Thyroid gland (tissue), 4 donors: ENCODE measurements at places on chromosomes 11 and 22.

DNA sequence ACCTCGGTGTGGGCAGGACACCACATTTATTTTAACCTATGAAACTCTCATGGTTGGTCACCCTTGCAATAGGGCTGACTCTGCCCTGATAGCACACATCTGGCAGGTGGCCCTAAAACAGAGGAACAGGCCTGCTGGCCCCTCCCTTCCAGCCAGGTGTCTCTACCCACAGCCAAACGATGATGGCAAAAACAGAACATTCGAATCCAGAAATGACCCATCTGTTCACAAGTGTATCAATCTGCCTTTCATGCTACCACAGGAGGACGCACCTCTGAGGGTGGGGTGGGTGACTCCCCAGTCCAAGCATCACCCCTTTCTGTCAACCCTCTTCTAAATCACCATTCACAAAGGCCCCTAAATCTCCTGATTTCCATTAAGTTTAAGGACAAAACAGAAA lies 118.1 kb downstream of the ETS1 start:
- DNase-seq, result no peak

DNA sequence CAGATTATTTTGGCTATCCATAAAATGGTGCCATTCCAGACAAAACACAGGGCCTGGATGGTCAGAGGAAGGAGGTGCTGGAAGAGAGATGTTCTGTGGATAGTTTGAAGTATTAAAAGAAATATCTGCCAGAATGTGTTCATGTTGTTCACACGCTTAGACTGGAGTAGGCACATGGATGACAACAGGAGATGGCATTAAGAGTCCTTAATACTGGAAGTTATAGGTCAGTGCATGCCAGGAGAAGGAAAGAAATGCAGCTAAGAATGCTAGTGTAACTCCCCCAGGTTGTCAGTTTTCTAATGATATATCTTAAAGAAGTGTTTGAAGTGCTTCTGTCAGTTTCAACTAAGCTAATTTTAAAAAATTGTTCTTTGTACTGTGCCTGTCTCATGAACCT lies 20.2 kb downstream of the KREMEN1 start:
- DNase-seq, result no peak

- no peak for DNase-seq
Observed at GRCh38 chr11:91755951-91756707, 468.5 kb upstream of the FAT3 start.

- no peak for DNase-seq
Observed at GRCh38 chr11:123212406-123212805, 17.4 kb upstream of the CLMP start.

- peak; percentile 71 for DNase-seq
Observed at GRCh38 chr11:126282736-126283591, at the start of gene TIRAP. TIRAP (plus strand) TSS chr11:126283093; CDS start chr11:126290895, 7,802 bp downstream.

GRCh38 chr11:22703040-22703439 lies 36.6 kb downstream of the GAS2 start:
- DNase-seq, result no peak

DNA sequence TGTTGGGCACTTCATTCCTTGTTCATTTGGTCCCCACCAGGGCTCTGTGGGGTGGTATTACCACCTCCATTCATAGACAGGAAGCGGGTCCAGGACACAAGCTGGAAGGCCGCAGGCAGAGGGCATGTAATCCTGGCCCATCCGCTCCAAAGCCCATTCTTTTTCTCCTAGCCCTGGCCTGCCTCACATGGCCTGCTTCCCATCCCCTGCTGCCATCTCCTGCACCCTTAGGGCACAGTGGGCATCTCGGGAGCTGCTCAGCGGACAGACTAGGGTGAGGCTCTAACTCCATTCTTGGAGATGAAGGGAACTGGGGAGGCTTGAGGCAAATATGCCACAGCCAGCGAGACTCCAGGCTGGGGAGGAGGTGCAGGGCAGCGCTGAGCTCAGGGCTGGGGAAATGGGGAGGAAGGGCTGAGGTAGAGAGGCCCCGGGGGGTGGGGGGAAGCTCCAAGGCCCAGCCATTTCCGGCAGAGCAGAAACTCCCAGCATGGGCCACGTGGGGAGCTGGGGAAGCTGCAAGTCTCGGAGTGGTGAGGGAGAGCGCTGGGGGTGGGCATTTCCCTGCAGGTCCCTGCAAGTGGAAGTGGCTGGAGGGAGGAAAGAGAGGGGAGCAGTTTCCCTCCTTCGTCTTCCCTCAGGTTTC lies 14.3 kb upstream of the BCL9L start:
- DNase-seq, result no peak

DNA sequence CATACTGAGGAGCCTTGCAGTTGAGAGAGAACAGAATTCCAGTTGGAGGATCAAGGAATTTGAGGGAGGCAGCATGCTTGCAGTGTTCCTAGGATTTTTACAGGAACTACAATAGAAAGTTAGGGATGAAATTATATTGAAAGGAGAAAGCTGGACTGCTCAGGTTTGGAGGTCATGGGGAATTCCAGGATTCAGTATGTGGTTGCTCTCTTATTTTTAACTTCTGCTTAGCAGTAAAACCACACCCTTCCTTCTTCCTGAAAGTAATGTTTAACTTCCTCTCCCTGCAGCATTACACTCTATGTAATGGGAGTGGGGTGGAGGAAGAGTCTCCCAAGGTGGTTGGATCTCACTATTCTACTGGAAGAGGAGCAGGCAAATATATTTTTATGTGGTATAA lies 31.3 kb downstream of the CTNND1 start:
- no peak for DNase-seq

DNA sequence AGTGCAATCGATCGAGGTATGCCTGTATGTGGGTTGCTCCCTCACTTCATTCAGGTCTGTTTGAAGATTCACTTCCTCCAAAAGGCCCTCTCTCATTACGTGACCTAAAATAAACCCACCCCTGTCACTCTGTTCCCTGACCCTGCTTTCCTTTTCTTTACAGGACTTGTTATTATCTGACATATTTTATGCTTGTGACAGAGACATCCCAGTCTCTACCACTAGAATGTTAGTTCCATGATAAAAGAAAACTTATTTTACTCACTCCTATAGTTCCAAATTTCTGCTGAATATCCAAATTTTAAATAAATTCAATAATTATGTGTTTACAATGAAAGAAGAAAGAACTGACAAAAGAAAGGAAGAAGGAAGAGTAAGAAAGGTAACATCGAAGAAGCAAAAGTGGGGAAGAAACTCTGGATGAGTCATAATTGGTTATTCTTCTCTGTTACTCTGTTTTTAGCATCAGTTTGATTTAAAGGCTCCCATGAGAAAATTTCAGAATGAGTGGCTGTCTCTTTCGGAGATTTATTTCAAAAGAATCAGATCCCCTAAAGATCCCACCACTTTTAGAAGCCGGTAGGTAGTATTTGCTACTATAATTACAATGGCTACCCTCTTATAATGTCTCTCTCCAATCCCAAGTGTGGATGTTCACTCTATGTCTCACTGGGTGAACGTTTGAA lies 33.5 kb downstream of the ENTHD1 start:
- no peak for DNase-seq

- peak; percentile 6 for DNase-seq
Observed at GRCh38 chr22:44399906-44400762, 87.4 kb upstream of the SHISAL1 start.

- DNase-seq, result no peak
Observed at GRCh38 chr22:41906822-41907221, 8.1 kb downstream of the SHISA8 start.

DNA sequence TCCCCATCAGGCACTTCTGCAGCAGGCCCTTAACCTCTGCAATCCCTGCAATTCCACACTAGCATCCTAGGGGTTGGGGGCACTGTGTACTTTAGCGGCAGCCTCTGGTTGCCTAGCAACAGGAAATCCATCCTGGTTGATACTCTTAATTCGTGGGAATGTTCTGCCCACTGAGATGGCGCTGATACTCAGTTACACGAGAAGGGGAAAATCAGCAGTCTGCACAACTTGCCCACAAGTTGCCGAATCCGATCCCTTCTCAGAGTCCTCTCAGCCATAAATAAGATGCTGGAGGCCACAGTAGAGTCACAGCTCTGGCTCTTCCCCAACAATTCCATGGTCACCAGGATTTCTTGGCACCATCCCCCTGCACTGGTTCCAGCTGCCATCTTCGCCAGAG lies 57.6 kb upstream of the CRYBB3 start:
- DNase-seq, result no peak

DNA sequence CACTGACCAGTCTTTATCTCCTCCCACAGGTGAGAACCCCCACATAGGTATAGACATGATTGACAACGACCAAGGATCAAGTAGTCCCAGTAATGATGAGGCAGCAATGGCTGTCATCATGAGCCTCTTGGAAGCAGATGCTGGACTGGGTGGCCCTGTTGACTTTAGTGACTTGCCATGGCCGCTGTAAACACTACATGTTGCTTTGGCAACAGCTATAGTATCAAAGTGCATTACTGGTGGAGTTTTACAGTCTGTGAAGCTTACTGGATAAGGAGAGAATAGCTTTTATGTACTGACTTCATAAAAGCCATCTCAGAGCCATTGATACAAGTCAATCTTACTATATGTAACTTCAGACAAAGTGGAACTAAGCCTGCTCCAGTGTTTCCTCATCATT lies 76.5 kb downstream of the BTBD10 start:
- DNase-seq, result no peak

GRCh38 chr11:118996926-118997626 lies 862 bp upstream of the CENATAC start:
- no peak for DNase-seq

DNA sequence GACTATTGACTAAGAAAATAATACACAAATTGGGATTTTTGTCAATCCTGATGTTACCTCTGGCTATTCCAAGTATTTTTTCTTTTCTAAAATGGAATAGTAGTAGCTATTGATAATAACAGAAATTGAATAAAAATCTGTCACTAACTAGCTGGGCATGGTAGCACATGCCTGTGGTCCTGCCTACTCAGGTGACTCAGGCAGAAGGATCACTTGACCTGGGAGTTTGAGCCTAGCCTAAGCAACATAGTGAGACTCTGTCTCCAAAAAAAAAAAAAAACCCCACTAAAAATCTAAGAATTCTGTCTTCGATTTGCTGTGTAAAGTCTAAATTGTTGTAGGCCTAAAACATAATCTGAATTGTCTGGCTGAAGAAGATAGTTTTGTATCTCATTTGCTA lies 42.2 kb downstream of the FAM118A start:
- no peak for DNase-seq
